GM10248 (cell line): ENCODE measurements at places on chromosomes 11 and 22.

DNA sequence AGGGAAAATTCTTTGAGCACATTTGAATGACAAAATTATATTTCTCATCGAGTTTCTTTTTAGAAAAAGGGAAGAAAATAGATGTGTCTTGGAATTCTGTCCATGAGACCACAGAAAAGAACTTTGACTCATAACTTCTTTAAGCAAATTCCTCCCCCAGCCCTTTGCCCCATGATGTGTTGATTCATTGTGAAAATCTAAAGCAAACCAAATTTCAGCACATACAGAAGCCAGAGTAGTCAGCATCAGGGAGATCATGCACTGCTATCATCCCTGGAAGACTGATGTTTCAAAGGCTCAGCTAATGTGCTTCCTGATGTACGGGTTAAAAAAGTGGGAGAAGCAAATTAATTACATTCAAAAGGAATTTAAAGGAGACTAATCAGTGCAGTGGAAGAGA, 159.7 kb downstream of the FAT3 start:
- DNase-seq: no peak

DNA sequence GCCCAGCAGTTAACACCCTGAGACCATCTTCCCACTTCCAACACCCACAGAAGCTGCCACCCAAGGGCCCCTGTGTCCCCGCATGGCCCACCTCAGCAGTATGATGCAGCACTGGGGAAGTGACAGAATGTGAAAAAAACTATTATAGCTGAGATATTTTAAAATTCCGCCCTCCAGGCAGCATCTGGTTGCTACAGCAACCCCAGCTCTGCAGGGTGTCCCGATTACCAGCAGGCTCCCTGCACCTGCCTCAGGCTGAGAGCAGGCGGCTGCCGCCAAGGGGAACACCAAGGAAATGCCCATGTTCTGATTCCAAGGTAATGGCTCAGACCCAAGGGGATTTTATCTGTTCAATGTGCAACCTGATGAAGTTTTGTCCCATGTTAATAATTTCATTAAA, 10.5 kb upstream of the TMEM121B start:
- no peak for DNase-seq

GRCh38 chr11:103970701-103971249, 65.7 kb upstream of the DDI1 start:
- DNase-seq: no peak

DNA sequence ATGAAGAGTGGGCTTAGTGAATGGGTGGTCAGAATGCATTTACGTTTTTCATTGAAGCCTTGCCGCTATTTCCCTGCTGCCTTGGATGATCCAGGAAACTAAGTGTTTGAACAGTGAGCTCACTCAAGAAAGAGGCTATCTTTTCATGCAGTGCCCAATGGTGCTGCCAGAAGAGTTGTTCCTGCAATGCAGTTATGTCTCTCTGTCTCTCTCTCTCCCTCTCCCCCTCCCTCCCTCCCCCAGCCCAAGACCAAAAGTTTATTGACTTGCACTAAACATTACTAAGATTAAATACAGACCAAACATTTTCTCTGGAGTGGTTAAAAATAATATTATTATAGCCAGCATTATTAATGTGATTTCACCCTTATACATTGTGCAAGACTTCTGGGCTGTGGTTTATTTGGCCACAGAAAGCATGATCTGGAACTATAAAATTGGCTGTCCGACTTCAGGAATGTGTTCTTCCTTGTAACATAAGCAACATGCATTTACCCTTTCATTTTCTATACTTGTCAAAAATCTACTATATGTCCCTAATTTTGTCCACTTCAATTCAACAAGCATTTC, 6.6 kb upstream of the FUT4 start:
- DNase-seq: no peak

GRCh38 chr11:123404676-123405075, 25.4 kb upstream of the GRAMD1B start:
- no peak for DNase-seq

- DNase-seq: no peak
Measured at GRCh38 chr22:40241200-40241763, 63.6 kb downstream of the TNRC6B start.

DNA sequence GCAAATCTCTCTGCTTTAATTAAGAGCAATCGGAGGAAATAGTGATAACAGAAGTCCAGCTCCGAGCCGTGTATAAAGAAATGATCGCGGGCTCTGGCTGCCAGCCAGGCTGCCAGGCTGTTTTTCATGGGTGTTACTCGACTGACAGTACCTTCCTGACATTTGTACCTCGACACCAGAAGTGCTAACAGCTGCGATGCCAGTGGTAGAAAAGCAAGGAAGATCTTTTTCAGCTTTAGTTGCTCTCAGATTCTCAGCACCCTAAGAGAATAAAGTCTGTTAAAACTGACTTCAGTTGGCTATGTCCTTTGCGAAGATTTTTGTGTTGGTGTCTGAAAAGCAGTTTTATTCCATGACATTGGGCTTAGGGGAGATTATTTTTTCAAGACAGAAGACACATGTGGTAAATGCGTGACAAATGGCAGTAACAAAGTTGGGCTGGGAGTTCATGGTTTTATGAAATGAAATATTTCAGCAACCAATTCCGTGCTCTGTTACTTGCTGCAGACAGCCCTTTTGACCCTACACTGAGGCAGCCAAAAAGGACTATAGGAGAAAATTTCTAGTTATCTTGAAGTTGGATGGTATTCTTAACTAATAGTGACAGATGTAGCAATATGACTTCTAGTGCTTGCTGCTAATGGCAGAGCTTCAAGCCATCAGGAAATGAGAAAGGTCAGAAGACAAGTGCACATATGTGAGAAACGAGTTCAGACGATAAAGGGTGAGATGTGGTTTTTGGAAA, 296.2 kb downstream of the CNTN5 start:
- DNase-seq: no peak

DNA sequence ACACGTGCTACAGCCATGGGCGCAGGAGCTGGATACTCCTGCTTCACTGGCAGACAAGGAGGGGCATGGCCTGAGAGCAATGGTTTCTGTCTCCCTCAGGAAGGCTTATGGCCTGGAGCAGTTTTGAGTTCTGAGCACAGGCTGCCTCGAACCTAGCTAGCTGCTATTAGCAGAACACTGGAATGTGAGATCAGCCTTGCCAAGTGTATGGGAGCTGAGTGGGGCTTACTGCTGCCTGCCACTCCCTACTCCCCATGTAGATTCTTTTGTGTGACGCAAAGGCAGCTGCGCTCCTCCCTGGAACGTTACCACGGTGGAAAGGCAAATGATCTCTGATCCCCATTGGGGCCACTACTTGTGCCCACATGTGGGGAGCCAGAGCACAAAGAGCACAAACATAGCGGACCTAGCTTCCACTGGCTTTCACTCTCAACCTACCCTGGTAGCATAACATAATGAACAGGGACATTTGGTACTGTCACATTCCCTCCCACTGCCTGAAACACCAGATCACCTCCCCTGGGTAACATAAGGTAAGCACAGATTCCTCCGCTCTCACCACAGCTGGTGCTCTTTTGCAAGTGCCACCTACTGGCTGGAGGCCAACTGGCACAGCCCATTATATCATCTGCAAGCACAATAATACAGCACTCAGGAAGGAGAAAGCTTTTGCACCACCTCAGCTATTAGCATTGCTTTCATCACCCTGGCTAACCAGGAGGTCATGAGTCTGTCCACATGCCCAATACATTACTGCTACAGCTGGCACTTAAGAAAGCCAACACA, 84.6 kb upstream of the GUCY1A2 start:
- DNase-seq: no peak

DNA sequence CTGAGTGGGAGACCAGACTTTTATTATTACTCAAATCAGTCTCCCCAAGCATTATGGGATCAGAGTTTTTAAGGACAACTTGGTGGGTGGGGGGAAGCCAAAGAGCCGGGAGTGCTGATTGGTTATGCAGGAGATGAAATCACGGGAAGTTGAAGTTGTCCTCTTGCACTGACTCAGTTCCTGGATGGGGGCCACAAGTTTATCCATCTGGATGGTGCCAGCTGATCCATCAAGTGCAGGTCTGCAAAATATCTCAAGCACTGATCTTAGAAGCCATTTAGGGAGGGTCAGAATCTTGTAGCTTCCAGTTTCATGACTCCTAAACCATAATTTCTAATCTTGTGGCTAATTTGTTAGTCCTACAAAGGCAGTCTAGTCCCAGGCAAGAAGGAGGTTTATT, 53.5 kb upstream of the LMO1 start:
- DNase-seq: no peak

DNA sequence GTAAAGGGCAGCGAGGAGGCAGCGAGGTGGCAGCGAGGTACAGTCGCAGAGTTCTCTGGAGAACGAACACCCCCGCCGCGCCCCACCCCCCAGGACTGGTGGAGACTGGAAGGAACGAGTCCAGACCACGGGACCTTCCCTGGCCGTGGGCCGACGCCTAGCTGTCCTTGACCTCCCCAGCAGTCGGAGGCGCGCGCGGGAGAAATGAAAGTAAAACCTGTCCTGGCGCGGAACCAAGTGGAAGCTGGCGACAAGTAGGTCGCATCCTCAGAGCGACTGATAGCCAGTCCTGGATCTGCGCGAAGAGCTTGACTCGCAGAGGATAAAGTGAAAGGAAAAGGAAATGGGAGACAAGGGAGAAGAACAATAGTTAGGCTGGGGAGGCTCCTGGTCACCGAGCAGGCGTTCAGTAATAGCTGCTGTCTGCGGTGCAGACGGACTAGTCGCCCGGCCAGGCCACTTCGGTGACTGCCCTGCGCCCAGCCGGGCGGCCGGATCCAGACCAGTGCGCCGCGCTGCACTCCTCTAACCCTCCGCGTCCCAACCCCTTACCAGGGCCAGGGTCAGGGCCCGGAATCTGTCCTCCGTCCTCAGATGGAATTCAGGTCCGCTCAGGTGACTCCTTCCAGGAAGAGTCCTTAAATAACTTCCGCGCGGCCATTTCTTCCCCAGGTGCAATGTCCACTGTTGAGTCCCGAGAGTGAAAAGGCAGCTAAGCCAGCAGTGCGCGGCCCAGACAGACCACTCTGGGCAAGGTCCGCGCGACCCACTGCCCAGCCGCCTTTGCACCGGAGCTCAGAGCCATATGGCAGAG, 1.9 kb upstream of the ADM start:
- DNase-seq: peak; percentile 43

DNA sequence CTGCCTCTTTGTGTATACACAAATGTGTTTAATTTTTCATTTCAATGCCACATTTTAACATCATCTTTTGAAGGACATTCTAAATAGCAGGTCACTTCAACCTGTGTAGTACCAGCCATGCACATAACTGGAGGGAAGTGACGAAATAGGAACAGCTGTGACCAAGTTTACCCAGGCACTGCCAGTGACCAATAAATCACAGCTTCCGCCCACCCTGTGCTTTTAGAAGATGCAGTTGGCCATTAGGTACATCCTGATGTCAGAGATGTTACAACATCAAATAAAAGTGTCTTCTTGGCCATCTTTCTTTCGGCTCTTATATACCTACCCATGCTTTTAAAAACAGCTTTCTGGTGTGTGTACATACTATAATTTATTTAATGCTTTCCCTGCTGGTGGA, 7.8 kb downstream of the LDLRAD3 start:
- DNase-seq: no peak

DNA sequence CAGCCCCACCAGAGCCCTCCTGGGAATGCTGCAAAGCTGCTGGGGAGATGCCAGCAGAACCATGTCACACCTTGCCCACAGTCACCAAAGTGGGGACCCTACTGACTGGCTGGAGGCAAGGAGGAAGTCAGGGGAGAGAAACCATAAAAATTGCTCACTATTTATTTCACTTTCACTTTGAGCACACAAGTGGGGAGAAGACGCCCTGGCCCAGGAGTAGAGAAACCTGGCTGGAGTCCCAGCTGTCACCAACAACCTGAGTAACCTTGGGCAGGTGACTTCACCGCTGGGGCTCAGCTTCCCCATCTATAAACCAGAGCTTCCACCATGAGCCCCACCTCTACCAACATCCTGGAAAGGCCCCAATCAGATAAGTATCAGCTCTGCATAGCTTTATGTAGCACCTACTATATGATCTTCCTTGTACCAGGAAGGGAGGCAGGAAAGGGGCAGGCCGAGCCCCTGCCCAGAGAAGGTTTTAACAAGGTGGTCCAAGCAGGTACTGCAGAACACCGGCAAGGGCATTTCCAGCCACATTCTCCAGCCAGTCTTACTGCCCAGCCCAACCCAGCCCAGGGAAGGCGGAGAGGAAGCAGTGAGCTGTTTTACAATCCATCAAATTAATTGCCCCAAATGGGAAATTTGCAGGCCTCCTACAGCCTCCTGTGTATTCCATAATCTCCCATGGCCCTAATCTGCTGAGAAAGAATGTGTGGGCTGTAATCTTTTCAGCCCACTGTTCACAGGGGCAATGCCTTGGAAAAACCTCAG, 27.6 kb downstream of the PLEKHA7 start:
- DNase-seq: peak; percentile 84

- DNase-seq: no peak
Measured at GRCh38 chr11:83711106-83711527, 424.9 kb upstream of the CCDC90B start.

DNA sequence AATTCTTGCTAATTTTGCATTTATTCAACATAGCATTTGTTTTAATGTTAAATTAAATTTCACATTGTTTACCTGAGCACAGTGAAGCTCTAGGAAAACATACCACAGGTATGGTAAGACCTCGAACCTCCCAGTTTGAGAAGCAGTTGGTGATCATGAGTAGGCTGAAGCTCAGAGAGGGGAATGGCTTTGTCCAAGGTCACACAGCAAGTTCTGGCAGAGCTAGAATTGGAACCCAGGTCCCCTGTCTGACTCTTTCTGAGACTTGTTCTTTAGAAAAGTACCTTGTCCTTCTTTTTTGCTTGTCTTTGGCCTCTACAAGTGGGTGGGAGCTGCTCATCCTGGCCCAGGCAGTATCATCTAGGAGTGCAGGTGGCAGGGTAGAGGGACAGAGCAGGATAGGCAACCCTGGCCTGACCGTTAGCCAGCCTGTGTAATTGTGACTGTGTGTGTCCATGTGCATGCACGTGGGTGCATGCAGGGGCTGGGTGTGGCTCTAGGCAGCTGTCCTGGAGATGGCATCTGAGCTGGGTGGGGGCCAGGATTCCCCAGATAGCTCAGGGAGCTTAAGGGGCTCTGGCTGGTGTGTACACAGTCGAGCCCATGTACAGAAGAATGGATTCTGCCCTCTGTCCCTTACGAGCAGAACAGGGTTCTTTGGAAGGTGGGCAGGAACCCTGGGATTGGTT, 21.6 kb downstream of the PHLDB1 start:
- no peak for DNase-seq
